ENCODE measurements at places on chromosomes 11 and 22.

DNA sequence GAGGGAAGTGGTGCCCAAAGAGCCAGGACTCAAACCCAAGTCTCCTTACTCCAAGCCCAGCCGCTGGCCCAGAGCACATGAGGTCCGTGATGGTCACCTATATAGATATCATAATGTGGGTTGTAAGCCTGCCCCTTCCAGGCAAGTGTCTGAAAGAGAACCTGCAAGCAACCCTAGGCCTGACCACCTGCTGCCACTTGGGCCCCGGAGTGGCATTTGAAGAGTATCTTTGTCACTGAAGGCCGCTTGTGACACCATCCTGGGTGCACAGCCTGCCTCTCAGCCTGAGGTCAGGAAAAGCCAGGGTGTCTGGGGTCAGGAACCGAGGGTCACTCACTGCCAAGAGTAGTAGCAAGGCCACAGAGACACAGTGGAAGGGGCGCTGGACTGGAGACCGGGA lies 32.4 kb downstream of the OTOG start:
- no peaks in the 10 kb centered on the region for H3K4me1 ChIP-seq
- no peaks in the 10 kb centered on the region for H3K36me3 ChIP-seq
- peaks cover 7% of the 10 kb centered on the region for H3K27me3 ChIP-seq
- H3K27ac ChIP-seq = no peak overlapping the region

- H3K27me3 ChIP-seq = no peaks in the 10 kb centered on the region
- H3K4me1 ChIP-seq = peaks cover 19% of the 10 kb centered on the region
These were observed 11.2 kb downstream of the EIF4G2 start for GRCh38 chr11:10797531-10797930.

- no peak overlapping the region for H3K27ac ChIP-seq
- H3K4me1 ChIP-seq = no peaks in the 10 kb centered on the region
- H3K4me3 ChIP-seq = no peak overlapping the region
- H3K27me3 ChIP-seq = peaks cover 7% of the 10 kb centered on the region
- H3K36me3 ChIP-seq = no peaks in the 10 kb centered on the region
- no peak for DNase-seq
These were observed 107.4 kb downstream of the RASSF10 start for GRCh38 chr11:13116491-13116890.

DNA sequence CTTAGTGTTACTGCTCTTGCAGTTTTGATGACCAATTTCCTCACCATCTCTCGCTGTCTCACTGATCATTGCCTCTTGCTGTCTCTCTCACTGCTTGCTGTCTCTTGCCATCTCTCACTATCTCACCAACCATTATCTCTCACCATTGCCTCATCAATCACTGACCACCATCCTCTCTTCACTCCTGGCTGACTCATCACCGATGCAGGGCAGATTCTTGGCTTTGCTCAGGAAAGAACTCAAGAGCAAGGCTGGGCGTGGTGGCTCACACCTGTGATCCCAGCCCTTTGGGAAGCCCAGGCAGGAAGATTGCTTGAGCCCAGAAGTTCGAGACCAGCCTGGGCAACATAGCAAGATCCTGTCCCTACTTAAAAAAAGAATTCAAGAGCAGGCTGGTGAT lies 66.3 kb upstream of the SYN3 start:
- no peak overlapping the region for H3K27ac ChIP-seq
- H3K27me3 ChIP-seq = peaks cover 12% of the 10 kb centered on the region
- DNase-seq = no peak
- peaks cover 2% of the 10 kb centered on the region for H3K4me1 ChIP-seq
- H3K36me3 ChIP-seq = no peaks in the 10 kb centered on the region

DNA sequence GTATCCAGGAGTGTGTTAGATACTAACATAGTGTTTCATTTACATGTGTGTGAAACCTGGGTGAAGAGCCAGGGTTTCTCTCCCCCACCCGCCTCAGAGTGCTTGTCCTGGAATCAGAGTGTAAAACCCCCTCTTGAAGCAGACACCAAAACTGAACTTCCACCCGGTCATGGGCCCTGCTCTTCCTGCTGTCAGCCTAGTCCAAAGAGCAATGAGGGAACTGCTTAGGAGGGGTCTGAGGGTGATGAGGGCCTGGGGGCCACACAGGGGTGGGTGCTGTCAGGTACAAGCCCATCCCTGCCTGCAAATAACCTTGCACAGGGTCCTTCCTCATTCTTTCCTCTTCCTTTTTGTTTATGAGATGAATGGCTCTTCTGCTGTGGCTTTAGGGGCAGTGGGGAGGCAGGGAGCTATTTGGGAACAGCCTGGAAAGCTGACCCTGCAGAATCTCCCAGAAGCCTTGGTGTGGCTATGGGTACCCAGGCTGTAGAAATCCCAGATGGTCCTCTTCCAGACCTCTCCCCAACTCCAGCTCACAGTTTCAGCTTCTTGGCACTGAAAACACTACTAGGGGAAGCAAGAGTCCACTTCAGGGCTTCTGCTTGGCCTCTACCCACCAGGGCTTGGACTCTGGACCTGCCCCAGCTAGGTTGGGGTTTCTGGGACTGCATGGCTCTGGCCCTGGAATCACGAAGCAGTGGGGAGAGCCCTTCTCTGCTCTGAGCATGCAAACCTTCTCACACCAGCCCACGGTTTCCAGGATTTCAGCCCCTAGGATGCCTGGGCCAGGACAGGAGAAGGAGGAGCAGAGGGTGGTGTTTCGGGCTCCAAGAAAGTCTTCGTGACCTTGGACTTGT lies 8.5 kb downstream of the BATF2 start:
- peaks cover 6% of the 10 kb centered on the region for H3K36me3 ChIP-seq
- no peaks in the 10 kb centered on the region for H3K27me3 ChIP-seq
- H3K27ac ChIP-seq = peak overlapping the region; percentile 12
- H3K4me1 ChIP-seq = peaks cover 56% of the 10 kb centered on the region
- H3K4me3 ChIP-seq = peak overlapping the region; percentile 44

- DNase-seq = no peak
- H3K27me3 ChIP-seq = peaks cover 3% of the 10 kb centered on the region
- no peaks in the 10 kb centered on the region for H3K36me3 ChIP-seq
- H3K4me1 ChIP-seq = peaks cover 2% of the 10 kb centered on the region
- H3K4me3 ChIP-seq = no peak overlapping the region
These were observed 38.6 kb upstream of the LMO2 start for GRCh38 chr11:33930317-33931021.
